Activated CD4-positive, alpha-beta T cell treated with anti-CD3 and anti-CD28 coated beads, Interleukin-2, amount 50 U/mL, for 48 hours (primary cell): ENCODE measurements at places on chromosomes 4 and X.

GRCh38 chr4:126372634-126373033, 1057.9 kb downstream of the FAT4 start:
- DNase-seq = no peak

- no peak for DNase-seq
Observed at GRCh38 chrX:155563099-155563498, 49.7 kb downstream of the TMLHE start.

DNA sequence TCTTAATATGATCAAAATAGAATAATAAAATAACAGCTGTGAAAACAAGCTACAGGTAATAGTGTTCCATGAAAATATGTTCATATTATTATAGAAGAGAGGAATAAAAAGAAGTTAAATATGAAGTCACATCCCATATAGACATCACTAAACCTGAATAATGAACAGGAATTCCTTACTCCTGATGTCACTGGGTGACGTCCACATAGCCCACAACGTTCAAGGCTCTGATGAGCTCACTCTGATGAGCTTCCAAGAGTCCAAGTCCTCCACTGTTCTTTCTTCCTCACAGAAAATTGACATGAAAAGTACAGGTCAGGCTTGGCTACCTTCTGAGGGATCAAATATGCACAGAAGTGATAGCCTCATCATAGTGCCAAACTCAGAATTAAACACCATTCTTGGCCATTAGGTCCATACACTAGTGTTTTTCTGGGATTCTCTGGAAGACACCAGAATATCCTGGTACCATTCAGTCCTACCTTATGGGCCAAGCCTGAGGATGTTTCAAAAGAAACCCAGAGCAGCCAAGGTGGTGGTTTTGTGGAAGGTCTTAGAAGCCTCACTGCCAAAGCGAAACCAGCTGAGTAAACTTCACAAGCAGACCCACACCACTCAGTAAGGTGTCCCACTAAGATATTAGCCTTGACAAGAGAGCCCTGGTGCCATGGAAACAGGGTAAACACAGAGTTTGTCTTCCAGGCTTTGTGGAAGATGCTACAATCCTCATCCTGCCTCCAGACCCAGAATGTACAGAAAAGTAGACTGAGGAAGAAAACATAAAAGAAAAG, 138.4 kb upstream of the HHIP start:
- no peak for DNase-seq

DNA sequence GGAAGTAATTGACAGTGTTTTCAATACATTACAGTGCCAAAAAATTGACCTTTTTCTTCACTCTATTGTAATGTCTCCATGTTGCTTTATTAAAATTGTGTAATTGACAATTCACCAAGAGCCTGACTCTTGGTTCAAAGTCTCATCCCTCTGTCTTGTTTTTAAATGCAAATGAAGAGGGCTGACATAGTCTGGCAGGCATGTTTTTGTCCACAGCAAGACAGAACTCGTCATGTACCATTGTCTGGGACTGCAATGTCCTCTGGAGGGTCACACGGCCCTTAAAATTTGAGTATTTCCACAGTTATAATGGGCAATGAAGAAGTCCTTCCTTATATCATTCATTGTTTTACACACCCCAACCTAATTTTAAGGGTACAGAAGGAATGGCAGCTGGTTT, 38.0 kb upstream of the FBXW7 start:
- no peak for DNase-seq

GRCh38 chr4:72209600-72209999, 177.8 kb downstream of the NPFFR2 start:
- DNase-seq = no peak

DNA sequence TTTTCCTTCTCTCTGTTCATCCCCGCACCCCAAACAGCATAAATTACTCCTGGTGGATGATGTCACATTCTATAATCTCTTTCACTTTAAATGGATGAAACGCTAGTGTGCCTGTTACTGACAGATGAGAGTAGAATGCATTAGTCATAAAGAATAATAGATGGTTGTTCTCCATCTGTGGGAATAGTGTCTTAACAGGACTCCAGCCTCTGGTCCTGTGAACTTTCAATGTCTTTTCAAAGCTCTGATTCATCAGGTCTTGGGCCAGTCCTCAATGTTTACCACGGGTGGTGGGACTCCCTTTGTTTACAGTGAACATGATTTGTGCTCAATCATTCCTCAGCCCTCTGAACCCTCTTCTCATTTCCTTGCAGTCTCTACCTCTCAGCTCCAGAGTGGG, 182.6 kb downstream of the GABRB1 start:
- no peak for DNase-seq

DNA sequence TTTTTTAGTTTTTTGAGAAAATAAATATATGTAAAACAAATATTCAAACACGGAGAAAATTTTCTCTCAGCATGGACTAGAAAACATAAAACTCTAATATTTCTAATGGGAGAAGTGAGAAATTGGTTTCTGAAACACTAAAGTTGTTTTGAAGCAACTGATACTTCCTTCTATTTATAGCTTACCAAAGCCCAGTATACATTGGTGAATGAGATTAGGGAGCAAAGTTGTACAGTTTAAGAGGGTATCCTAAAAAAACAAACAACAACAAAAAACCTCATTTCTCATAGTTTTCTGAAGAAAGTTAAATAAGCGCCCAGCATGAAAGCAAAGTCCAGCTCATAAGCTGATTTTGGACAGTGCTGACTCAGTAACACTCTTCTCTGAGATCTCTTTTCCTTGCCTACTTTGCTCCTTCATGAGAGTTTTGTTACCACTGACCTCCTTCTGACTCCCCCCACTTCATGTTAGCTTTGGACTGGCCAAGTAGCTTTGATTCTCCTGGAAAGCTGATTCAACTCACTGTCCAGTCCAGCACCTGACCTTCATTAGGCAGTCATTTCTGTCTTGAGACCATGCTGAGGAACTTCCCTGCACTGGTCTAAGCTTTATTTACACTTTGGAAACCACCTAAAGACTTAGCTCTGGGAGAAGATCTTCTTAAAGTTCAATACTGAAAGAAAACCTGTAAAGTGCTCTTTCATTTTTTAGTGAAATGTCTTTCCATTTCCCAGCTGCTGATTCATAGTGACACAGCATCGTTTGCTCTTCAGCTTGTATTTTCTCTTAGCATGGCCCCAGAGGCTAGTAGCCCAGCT, 21.8 kb upstream of the P2RY10 start:
- DNase-seq = no peak
